ENCODE measurements at places on chromosomes 2 and 18.

GRCh38 chr18:9811978-9812377 lies 73.8 kb upstream of the TXNDC2 start:
- DNase-seq = no peak

GRCh38 chr2:86621280-86621943 lies 2.3 kb downstream of the RNF103 start:
- DNase-seq = no peak

DNA sequence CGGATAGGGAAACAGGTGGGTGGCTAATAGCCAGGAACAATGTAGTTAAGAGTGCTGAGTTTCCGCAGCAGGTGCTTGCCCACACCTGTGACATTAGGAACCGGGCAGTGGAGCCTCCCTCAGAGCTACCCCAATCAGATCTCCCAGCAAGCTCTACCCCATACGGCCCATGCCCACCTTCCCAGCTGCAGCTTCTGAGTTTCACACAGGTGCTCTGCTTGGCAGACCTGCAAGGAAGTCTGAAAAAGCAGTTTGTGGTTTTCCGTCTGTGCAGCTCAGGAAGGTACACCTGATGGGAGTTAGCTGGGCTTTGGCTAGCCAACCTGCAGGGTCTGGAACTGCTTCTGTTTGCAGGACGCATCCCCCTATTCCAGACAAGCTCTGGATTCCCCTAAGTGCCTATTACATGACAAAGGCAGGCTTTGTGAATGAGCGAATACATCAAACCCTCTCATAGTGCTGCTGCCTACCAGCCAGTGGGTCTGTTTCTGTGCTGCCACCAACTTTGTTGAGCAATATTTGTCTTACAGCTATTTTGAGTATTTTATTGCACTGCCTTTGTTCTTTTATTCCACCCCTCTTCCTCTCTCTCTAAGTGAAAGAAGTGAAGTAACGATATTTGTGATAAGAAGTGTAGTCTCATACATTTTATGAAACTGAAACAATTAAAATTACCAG lies 24.7 kb upstream of the CEP68 start:
- DNase-seq = peak; percentile 72

DNA sequence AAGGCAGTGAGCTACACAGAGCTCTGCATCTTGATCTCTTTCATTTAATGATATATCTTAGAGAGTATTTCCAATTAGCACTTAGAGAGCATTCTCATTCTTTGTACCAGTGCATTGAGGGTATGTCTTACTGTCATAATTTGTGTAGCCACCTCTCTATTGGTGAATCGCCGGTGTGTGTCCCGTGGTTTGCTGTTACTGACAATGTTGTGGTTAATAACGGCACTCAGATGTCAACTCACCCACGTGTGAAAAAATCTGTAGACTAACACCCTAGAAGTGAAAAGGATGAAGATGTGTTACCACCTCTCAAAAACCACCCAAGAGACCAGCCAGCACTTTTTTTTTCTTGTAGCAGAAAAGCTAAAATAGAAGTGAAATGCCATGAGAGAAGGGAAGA lies 37.1 kb downstream of the TEX51 start:
- no peak for DNase-seq

GRCh38 chr2:217849154-217849975 lies 153.4 kb downstream of the TNS1 start:
- DNase-seq = no peak

GRCh38 chr2:171702781-171703556 lies 15.7 kb downstream of the DYNC1I2 start:
- DNase-seq = no peak

DNA sequence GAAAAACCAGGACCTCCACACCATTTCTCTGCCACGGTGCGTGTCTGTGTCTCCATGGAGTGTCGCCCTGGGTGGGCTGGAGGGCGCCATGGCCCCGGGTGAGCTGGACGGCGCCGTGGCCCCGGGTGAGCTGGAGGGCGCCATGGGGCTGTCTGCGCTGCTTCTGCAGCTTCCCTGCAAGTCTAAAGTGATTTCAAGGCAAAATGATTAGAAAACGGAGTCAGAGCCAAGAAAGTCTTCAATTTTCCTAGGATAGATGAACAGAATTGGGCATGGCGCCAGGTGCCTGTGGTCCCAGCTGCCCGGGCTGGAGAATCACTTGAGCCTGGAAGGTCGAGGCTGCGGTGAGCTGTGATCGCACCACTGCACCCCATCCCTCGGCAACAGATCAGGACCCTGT lies 27.7 kb upstream of the NFATC1 start:
- no peak for DNase-seq

DNA sequence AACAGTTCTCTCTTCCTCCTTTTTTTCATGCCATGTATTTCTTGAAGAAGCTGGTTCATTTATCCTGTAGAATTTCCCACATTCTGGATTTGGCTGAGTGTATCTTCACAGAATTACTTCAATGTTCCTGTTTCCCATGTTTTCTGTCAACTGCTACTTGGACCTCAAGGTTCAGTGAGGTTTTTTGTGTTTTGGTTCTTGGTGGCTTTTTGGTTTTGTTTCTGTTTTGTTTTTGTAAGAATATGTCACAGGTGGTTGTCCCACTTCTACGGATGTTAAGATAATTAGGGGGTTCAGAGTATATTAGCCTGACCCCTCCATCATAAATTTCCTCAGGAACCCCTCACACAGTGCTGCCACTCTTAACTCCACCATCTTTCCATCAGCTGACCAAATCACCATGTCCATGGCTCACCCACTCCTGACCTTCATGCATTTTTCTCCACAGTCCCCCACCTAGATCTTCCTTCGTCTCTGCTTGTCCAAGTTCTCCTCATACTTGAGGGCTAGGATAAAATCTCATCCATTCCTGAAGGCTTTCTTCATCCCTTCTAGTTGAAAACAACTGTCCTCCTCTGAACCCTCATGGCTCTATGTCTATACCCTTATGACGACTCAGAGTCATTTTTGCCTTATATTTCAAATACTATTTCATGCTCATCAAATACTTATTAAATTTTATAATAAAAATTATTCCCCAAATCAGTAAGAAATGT lies 40.4 kb downstream of the PLEKHM3 start:
- DNase-seq = no peak

- no peak for DNase-seq
Measured at GRCh38 chr2:27448381-27448780, 6.2 kb downstream of the KRTCAP3 start.

- no peak for DNase-seq
Measured at GRCh38 chr18:23213200-23213599, 77.9 kb downstream of the CABLES1 start.

GRCh38 chr2:27086724-27087593 lies at the start of gene KHK:
Gene KHK, plus strand, starts transcription at chr2:27086772. Its CDS starts 488 bp downstream, at chr2:27087260.
- peak; percentile 66 for DNase-seq

DNA sequence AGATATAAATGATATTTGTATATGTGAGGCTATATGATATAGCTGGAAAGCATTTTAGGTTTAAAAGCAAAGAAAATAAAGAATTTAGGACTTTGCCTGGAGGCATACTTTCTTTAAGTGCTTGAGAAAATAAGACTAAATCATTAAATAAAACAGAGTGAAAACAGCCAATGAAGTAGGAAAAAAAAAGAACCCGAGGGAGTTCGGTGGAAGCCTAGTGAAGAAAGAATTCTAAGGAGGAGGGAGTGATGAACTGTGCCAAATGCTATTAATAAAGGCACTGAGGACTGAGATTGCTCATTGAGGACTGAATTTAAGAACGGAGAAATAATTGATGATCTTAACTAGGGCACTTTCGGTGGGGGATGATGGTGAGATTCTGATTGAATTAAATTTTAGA lies 573.5 kb downstream of the DSC3 start:
- peak; percentile 32 for DNase-seq

DNA sequence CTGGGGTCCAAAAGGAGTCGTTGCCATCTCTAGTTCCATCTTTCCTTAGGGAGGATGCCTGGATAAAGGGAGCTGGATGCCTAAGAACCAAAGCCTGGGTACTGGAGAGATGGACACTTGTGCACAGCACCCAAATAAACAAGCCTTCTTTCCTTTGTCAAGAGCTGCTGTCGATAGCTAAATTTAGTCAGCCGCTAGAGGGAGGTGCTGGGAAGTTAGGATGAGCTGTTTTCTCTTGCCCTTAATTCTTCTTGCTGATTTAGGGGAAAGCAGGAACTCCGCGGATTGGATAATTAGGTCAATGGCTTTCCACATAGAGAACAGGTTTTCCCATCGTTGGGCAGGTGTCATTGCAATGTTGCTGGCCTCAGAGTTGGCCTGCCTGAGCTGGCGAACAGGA lies 30.9 kb upstream of the SERPINB12 start:
- DNase-seq = peak; percentile 97

- no peak for DNase-seq
Measured at GRCh38 chr2:228017784-228018183, 146.4 kb downstream of the DAW1 start.

DNA sequence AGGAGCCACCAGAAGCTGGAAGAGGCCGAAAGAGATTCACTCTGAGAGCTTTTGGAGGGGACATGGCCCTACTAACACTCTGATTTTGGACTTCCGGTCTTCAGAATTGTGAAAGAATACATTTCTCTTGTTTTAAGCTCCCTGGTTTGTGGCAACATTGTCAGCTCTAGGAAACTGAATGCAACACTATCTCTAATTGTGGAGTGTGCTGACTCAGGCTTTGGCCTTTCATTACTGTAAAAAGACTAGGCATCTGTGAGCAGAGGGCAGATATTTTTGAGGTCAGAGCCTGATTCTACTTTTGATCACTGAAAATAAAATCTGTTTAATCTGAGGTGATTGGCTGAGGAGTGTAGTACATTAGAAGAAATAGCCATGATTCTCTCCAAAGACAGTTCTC lies 185.4 kb upstream of the FAM98A start:
- DNase-seq = no peak

DNA sequence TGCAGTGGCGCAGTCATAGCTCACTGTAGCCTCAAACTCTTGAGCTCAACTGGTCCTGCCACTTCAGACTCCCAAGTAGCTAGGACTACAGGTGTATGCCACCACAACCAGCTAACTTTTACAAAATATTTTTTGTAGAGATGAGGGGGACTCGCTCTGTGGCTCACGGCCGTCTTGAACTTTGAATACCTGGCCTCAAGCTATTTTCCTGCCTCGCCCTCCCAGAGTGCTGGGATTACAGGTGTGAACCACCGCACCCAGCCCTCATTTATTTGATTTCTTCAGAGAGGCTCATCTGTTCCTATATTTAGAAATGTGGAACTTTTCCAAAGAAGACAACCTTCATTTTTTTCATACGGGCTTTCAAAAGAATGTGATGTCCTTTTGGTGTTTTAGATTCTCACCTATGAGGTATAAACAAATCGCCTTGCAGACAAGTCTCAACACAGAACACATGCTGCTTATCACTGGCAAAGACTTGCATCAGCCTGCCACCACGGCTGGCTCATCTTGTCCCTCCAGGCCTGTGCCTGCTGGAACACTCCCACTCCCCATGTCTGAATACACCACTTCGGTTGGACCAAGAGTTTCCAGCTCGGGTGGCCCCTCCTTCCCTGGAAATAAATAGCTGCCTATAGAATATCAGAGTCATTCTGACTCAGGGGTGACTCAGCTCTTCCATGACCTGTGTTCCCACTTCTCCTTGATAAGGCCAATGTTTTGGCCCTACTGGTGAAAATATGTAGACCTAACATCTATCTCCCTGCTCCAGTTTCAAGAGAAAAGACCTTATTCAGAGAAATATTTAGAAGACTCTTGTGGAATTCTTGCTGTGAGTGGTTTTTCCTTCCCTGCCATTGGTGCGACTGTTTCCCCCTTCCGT lies 202.6 kb downstream of the TGIF1 start:
- DNase-seq = peak; percentile 68

- no peak for DNase-seq
Measured at GRCh38 chr2:222203041-222203440, 95.8 kb downstream of the PAX3 start.

DNA sequence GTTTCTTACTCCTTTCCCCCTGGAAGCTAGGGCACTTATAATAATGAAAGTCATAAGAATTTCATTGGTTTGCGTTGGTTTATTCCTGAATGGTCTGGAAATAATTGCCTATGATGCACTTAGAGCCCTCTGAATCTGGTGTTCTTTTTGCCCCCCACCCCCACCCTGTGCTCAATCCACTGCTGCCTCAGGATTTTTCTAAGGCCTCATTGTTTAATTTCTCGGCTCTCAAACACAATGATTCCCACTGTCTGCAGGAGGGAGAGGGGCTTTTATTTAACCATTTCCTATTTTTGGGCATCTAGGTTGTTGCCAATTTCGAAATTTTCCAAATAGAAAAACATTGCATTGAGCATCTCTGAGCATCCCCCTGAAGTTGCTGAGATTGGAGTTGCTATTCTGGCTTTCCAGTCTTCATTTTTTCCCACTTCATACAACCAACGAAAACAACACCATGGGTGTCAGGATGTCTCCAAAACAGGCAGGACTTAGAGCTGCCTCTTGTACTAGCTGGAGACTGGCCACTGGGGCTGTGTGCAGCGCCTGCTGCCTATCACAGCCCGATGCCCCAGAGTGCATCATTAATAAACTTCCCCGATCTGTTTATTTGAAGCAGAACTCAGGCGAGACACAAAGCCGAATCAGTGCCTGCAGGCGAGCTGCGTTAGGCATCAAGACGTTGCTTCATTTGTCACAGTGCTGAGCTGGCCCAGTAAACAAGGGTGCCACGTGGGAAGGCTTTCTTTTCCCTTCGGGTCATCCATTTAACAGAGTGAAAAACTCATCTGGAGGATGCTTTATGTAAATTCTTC lies 1.8 kb upstream of the PCARE start:
- DNase-seq = no peak

DNA sequence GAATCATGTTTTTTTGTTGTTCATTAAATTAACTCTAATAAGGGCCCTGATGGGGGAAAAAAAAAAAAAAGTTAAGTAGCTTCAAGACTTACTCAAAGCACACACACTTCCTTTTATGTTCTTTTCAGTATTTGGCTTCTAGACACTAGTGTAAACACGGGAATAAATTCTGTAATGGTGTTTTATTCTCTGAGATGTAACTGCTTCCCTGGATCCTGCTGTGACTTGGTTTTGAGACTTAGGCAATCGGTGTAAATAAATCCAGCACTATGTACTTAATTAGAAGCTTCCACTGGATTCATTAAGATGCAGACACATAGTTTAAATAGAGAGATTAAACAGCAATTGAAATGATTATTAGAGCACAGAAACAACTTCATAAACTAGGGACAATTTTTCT lies 26.1 kb upstream of the AP1S3 start:
- no peak for DNase-seq

- DNase-seq = no peak
Measured at GRCh38 chr18:50578651-50579050, 18.8 kb downstream of the MAPK4 start.

DNA sequence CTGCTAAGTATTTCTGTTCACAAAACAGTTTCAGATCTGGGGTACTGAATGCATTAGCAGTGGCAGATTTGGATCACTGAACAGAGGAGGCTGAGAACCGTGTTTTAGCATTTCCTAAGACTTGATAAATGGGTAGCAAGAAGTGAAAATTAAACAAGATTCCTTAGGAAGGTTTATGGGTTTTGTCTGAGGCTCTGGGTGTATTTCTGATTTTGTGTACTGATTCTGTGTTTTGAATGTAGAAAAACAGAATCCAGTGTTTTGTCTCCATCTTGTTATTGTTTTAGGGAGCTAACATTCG lies 1.4 kb downstream of the FAM117B start:
- DNase-seq = no peak

GRCh38 chr2:207119048-207119447 lies 46.7 kb downstream of the KLF7 start:
- DNase-seq = no peak
